ENCODE measurements at places on chromosomes 16 and 17.
A peak's percentile ranks its signal among the peaks of the same experiment; 100 is the strongest.

- H3K4me3 ChIP-seq: no peak overlapping the region
- DNase-seq: no peak
- no peak overlapping the region for H3K27ac ChIP-seq
Measured at GRCh38 chr17:67283731-67284516, 38.9 kb upstream of the HELZ start.

DNA sequence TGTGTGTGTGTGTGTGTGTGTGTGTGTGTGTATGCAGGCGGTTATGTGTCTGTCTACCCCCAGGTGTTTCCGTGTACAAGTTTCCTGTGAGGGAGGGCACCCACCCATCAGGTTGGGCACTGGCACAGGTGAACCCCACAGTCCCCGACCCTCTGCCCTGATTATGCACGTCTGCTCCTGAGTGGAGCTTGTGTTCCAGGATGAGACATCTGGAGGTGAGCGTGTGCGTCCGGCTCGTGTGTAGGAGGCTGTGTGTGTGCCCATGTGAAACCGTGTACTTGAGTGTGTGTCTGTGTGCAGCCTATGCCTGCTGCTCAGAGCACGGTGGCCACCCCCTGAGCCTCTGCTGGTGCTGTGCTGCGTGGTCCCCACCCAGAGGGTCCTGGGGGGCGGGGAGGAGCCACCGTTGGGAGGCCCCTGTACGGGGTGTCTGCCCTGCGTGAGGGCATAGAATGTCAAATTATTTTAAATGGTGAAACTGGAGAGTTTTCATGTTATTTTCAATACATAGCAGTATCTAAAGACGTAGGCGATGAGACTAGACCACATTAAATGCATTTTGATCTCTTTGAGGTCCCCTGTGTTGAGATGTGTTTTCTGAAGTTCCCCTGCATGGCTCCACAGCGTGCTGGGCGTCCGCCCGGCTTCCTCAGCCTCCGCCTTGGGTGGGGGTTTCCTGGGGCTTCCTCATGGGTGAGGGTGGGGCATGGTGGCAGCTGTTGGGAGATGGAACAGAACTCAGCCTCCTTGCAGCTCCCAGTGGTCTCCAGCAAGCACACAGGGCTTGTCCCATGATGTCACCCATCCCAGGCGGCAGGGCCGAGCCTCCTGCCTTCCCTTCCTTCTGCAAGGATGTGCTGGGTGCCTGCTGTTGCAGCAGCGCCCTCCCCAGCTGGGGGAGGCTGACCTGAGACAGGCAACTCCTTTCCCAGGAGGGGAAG is 43.4 kb downstream of the KCNJ12 start:
- peaks cover 16% of the 10 kb centered on the region for H3K4me1 ChIP-seq
- peaks cover 7% of the 10 kb centered on the region for H3K27me3 ChIP-seq
- H3K27ac ChIP-seq: peak overlapping the region; percentile 67
- peak; percentile 56 for DNase-seq
- H3K4me3 ChIP-seq: peak overlapping the region; percentile 16

GRCh38 chr17:5563456-5563855 is 20.9 kb downstream of the NLRP1 start:
- peaks cover 52% of the 10 kb centered on the region for H3K36me3 ChIP-seq
- no peak for DNase-seq
- H3K27me3 ChIP-seq: no peaks in the 10 kb centered on the region

DNA sequence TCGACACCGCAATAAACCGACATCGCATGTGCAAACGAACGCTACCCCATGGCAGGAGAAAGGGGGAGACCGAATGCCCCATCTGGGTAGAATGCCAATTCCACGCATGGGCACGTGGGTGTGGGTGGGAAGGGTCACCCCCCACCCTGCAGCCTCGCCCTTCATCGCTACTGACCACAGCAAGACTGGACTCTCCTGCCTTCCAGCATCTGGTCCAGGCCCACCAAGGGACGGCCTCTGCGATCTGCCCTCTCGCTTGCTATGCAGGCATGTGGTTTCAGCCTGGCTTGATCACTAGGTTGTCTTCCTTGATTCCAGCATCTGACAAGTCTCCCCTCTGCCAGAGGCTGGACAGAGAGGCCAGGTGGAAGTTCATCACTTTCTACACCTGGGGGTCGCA is 159.3 kb downstream of the C16orf78 start:
- DNase-seq: no peak
- H3K27ac ChIP-seq: no peak overlapping the region
- no peaks in the 10 kb centered on the region for H3K36me3 ChIP-seq
- peaks cover 17% of the 10 kb centered on the region for H3K27me3 ChIP-seq
- H3K4me3 ChIP-seq: no peak overlapping the region
- peaks cover 13% of the 10 kb centered on the region for H3K4me1 ChIP-seq

GRCh38 chr17:41734949-41735313 is 488 bp upstream of the HAP1 start:
- no peak overlapping the region for H3K4me3 ChIP-seq
- H3K4me1 ChIP-seq: peaks cover 8% of the 10 kb centered on the region
- peaks cover 82% of the 10 kb centered on the region for H3K27me3 ChIP-seq
- H3K27ac ChIP-seq: no peak overlapping the region

GRCh38 chr16:22008215-22009059 is 526 bp downstream of the MOSMO start:
- peaks cover 34% of the 10 kb centered on the region for H3K27me3 ChIP-seq
- H3K27ac ChIP-seq: peak overlapping the region; percentile 79
- peak overlapping the region; percentile 85 for H3K4me3 ChIP-seq
- H3K36me3 ChIP-seq: peaks cover 7% of the 10 kb centered on the region

DNA sequence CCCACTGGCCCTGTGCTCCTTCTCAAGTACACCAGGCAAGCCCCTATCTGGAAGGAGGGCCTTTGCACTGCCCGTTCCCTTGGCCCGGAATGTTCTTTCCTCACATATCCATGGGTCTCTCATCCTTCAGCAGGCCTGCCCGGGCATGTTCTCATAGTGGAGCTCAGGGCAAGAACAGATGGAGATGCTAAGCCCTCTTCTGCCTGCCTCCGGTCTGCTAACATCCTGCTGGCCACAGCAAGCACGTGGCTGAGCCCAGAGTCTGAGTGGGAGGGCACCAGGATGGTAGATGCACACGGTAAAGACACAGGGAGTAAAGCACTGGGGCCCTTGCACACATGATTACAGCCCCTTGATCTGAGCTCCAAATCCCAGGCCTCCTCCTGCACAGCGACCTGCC is 19.8 kb upstream of the ANKRD40CL start:
- no peak for DNase-seq
- H3K27ac ChIP-seq: no peak overlapping the region
- no peaks in the 10 kb centered on the region for H3K36me3 ChIP-seq

DNA sequence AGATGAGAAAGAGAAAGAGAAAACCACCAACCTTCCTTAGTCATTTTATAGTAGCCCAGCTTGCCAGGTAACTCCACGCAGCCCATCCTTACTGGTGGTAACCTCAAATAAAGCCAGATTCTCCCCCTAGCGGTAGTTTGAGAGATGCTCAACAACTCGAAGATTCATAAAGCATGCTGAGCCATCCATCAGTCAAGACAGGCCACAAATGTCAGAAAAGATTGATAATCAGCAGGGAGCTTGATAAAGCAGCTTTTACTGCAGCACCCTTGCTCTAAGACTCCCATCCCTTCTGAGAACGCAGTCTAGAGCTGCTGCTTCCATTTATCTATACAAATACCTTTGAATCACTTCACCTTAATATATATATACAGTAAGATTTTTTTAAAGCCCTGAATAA is 451.5 kb upstream of the HSBP1 start:
- no peaks in the 10 kb centered on the region for H3K4me1 ChIP-seq
- no peaks in the 10 kb centered on the region for H3K27me3 ChIP-seq
- no peak overlapping the region for H3K4me3 ChIP-seq
- H3K36me3 ChIP-seq: no peaks in the 10 kb centered on the region

- peak overlapping the region; percentile 97 for H3K27ac ChIP-seq
- H3K27me3 ChIP-seq: peaks cover under 1% of the 10 kb centered on the region
- DNase-seq: peak; percentile 75
- H3K4me1 ChIP-seq: peaks cover 93% of the 10 kb centered on the region
- peaks cover 44% of the 10 kb centered on the region for H3K36me3 ChIP-seq
Measured at GRCh38 chr17:80780381-80781198, 211.1 kb upstream of the CHMP6 start.

GRCh38 chr17:46198233-46198632 is 5.0 kb upstream of the KANSL1 start:
- DNase-seq: no peak
- peaks cover 25% of the 10 kb centered on the region for H3K36me3 ChIP-seq
- no peak overlapping the region for H3K4me3 ChIP-seq
- no peaks in the 10 kb centered on the region for H3K27me3 ChIP-seq
- H3K4me1 ChIP-seq: peaks cover 66% of the 10 kb centered on the region

DNA sequence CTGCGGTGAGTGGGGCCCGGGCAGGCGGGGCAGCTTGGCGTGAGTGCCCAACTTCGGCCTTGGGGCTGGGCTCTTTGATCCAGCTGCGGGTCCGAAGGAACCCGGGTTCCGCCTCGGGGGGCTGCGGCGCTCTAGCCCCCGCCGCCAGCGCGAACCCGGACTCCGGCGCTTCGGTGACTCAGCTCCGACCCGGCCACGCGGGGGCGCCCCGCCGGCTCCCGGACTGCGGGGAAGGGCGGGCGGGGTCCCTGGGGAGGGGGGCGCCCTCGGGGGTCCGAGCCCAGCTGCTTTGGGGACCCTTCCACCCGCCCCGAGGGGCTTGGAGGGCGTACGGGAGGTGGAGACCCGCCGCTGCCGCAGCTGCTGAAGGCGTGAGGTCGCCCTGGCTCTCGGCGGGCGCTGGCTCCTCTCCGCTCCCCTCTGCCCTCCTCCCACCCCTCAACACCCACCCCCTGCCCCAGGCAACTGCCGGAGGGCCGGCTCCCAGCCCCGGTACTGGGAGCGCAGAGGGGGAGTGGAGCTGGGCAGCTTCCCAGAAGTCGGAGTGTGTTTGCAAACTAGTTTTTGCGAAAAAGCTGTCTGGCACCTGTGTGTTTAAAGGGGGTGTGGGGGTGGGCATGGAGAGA is 516 bp downstream of the CPNE2 start:
- H3K4me1 ChIP-seq: peaks cover 14% of the 10 kb centered on the region
- no peaks in the 10 kb centered on the region for H3K36me3 ChIP-seq
- H3K27ac ChIP-seq: no peak overlapping the region
- peak overlapping the region; percentile 75 for H3K4me3 ChIP-seq
- peaks cover 58% of the 10 kb centered on the region for H3K27me3 ChIP-seq

GRCh38 chr17:29240477-29240876 is 6.2 kb upstream of the CRYBA1 start:
- no peak for DNase-seq
- no peaks in the 10 kb centered on the region for H3K36me3 ChIP-seq
- H3K4me3 ChIP-seq: no peak overlapping the region
- H3K27ac ChIP-seq: no peak overlapping the region
- H3K4me1 ChIP-seq: peaks cover 2% of the 10 kb centered on the region

- H3K36me3 ChIP-seq: peaks cover 16% of the 10 kb centered on the region
- H3K27me3 ChIP-seq: no peaks in the 10 kb centered on the region
- H3K4me1 ChIP-seq: peaks cover 14% of the 10 kb centered on the region
- H3K27ac ChIP-seq: no peak overlapping the region
Measured at GRCh38 chr17:4304417-4305027, 40.7 kb upstream of the ANKFY1 start.

DNA sequence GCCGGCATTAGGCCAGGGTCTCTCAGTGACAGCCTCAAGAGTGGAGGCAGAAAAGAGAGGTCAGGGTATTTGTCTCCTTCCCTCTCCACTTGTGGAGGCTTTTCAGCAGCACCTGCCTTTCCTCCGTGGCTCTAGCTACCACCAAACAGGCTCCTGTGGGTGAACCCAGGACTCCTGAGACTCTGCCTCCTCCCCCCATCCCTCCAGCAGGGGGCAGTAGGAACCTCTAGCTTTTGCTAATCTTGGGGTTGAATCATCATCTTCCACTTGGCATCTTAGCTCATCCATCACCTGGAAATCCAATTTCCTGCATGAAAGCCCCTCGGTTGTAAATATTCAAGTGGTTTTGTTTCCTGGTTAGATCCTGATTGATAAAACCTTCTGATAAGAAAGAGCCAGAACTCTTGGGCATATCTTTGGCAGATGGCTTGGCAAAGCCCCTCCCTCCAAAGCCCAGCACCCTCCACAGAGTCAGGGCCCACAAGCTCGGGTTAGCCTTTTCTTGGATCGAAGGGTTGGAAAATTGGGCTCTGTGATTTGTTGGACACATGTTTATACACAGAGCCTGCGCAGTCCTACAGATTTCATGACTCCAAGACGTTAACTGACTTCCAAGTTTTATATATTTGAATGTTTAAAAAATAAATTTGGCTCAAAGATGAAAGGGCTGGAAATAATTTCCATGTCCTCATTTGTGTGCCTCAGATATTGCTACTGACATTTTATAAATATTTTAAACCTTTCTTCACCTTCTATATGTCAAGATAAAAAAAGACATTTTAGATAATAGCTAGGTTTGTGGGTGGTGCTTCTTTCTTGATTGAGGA is 322.1 kb downstream of the MAP2K4 start:
- no peaks in the 10 kb centered on the region for H3K27me3 ChIP-seq
- H3K4me3 ChIP-seq: no peak overlapping the region
- no peaks in the 10 kb centered on the region for H3K4me1 ChIP-seq
- no peaks in the 10 kb centered on the region for H3K36me3 ChIP-seq
- H3K27ac ChIP-seq: no peak overlapping the region
- no peak for DNase-seq

DNA sequence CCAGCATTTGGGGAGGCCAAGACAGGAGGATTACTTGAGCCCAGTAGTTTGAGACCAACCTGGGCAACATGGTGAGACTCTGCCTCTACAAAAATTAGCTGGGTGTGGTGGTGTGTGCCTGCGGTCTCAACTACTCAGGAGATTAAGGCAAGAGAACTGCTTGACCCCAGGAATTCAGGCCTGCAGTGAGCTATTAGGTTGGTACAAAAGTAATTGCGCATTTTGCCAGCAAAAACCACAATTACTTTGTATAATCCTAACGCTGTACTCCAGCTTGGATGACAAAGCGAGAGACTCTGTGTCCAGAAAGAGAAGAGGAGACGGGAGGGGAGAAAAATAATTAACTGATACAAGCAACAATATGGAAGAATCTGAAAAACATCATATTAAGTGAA is 32.7 kb downstream of the YWHAE start:
- H3K27me3 ChIP-seq: no peaks in the 10 kb centered on the region
- H3K4me3 ChIP-seq: no peak overlapping the region
- H3K27ac ChIP-seq: peak overlapping the region; percentile 42
- peaks cover 20% of the 10 kb centered on the region for H3K36me3 ChIP-seq

GRCh38 chr17:61519754-61520440 is 67.7 kb downstream of the TBX4 start:
- H3K4me3 ChIP-seq: no peak overlapping the region
- peaks cover 18% of the 10 kb centered on the region for H3K27me3 ChIP-seq
- H3K36me3 ChIP-seq: no peaks in the 10 kb centered on the region
- H3K4me1 ChIP-seq: no peaks in the 10 kb centered on the region
- DNase-seq: no peak
- H3K27ac ChIP-seq: no peak overlapping the region

Measured in activated naive CD4-positive, alpha-beta T cell treated with anti-CD3 and anti-CD28 coated beads, Interleukin-2, amount 10 ng/mL, durations not matched to agents 7 days and 5 days (primary cell).